Muscle of back (tissue), 13 donors: ENCODE measurements at places on chromosomes 7 and 10.

GRCh38 chr10:1152386-1153250 lies 96.4 kb downstream of the WDR37 start:
- DNase-seq, result no peak

- DNase-seq, result no peak
Measured at GRCh38 chr10:17199351-17199804, 2.1 kb downstream of the TRDMT1 start.

DNA sequence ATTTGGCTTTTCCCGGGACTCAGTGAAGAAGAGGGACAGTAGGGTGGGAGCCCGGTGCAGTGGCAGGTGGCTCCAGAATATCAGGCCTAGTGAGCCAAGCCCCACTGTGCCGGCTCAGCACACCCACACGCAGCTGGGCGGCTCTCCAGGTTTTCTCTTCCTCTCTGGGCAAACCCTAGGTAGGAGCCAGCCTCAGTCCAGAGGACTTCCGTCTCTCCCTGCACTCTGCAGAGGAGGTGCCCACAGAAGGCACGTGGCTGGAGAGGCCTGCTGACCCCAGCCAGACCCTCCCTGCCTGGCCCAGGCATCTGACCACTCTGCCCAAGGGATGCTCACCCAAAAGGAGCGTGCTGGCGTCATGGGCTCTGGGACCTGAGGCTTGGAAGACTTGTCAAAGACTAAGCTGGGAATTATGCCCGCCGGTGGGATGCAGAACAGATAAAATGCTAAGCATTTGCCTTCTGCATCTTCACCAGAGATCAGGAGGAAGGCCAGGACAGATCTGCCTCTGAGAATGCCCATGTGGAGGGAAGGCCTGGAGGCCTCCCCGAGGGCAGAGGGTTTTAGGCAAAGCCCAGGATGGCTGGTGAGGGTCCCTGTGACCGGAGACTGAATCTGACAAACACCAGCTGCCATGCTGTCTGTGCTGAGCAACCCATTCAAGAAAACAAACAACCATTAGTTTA lies 40.2 kb downstream of the TCERG1L start:
- no peak for DNase-seq

DNA sequence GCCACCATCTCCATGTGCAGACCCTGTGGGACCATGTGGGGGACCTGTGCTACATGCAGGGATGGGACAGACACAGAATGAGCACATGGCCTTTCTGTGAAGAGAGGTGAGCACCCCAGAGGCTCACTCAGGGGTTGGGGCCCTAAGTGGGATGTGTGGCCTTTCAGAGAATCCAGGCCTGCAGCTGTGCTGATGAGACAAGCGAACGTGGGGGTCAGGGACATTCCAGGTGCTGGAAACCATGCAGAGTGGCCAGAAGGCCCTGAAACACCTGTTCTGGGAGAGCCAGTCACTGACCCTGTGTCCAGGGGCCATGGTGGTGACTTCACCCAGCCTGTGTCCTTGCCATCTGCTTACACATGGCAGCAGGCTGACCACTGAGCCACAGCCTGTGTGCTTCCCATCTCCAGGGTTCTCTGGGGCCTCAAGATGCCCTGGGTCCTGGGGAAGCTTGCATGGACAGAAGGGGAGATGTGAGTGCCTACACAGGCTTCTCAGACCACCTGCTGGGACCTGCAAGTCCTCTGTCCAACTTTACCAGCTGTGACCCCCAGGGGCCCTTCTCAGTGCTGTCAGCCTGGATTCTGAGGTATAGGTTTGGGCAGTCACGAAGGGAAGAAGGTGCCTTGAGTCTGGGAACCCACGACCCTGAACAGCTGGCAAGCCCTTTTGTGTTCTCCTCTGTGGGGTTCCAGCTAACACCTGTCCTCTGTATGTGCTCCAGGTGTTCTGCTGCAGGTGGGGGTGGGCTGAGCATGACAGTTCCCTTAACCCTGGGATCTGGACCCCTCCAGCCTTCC lies 17.6 kb downstream of the RAMP3 start:
- no peak for DNase-seq

GRCh38 chr10:77164616-77165311 lies 472.8 kb downstream of the KCNMA1 start:
- DNase-seq, result no peak
